ENCODE measurements at places on chromosomes 5 and 9. TPM values are rescaled to one million over a fixed set of nuclear protein-coding genes. Genes with fewer than 3 reads are reported as not detected.

GRCh38 chr5:83817591-83817990, 96.9 kb upstream of the HAPLN1 start:
- no peak for DNase-seq

- no peak for DNase-seq
Observed at GRCh38 chr5:39361306-39361705, 3.0 kb downstream of the C9 start.

DNA sequence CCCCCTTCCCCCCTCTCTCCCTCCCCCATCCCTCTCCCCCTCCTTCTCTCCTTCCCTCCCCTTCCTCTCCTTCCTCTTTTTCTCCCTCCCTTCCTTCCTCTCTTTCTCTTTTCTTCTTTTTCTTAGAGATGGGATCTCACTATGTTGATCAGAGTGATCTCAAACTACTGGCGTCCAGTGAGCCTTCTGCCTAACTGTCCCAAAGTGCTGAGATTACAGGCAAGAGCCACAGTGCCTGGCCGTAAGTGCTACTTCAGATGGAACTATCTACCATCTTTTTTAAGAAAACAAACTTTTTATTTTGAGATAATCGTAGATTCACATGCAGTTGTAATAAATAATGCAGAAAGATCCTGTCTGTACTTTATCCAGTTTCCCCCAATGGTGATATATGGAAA, 6.3 kb downstream of the RCL1 start:
- DNase-seq: no peak

GRCh38 chr5:103228588-103228987, 30.0 kb upstream of the MACIR start:
- no peak for DNase-seq

GRCh38 chr9:124439086-124439485, 11.2 kb upstream of the ADGRD2 start:
- DNase-seq: no peak

DNA sequence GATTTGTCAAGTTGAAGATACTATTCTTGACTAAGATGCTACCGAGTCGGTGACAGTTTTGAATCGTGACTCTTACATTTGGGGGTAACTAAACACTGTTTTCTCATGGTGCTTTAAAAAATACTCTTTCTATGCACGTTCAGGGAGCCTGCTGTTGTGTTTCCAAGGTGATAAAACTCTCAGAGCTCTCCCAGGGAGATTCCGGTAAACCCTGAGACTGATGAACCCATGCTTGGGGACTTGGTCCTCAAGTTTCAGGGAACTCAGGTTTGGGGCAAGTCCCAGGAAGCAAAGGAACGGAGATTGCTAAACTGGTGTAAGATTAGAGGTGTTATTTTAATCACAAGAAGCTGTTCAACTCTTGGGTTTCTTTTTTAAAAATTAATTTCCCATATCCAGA, 1.4 kb downstream of the GDA start:
- no peak for DNase-seq

DNA sequence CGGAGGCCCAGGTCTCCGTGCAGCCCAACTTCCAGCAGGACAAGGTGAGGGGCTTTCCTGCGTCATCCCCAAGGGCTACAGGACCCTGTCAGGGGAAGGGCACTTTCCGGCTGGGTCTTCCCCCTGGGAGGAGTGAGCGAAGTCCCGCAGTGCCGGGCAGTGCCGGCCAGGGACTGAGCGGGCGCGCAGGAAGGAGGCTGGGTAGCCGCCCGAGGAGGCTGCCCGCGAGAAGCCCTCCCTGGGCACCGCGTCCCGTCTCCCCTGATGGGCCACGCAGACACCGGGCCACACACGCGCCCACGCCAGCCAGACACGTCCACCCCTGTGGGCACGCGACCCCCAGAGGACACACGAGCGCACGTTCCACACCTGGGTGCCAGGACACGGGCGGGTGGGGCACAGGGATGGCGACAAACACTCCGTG, 357 bp downstream of the PTGDS start:
- DNase-seq: no peak

- no peak for DNase-seq
Observed at GRCh38 chr9:25964239-25964638, 286.0 kb upstream of the TUSC1 start.

DNA sequence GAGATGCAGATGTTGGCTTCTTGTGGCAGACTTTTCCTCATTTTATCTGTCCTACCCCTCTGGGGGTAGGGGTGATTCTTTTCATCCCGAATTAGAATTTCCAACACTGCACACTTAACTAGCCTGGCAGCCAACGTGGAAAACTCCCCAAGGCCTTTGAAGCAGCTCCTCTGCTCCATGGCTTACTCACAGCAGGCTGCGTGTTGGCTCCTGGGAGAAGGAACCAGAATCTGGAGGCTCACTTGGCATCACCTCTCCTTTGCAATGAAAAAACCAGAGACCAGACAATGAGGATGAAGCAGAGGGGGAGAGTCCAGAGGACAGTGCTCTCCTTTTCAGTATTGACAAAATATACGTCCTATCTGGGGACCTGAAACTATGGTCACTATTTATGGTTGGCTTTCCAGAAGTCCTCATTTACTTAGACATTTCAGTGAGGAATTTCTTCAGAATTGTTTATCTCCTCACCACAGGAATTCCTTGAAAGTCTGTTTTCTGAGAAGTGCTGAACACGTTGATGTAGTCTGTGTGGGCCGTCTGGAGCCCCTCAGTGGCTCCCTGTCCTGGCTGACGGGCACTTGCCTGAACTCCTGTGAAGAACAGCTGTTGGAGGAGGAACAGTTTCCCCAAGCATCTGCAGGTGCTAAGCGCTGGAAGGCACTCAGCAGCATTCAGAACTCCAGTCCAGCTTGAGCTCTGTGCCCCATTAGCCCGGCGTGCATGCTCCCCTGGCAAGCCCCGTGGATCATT, 231.3 kb downstream of the RFK start:
- DNase-seq: no peak

DNA sequence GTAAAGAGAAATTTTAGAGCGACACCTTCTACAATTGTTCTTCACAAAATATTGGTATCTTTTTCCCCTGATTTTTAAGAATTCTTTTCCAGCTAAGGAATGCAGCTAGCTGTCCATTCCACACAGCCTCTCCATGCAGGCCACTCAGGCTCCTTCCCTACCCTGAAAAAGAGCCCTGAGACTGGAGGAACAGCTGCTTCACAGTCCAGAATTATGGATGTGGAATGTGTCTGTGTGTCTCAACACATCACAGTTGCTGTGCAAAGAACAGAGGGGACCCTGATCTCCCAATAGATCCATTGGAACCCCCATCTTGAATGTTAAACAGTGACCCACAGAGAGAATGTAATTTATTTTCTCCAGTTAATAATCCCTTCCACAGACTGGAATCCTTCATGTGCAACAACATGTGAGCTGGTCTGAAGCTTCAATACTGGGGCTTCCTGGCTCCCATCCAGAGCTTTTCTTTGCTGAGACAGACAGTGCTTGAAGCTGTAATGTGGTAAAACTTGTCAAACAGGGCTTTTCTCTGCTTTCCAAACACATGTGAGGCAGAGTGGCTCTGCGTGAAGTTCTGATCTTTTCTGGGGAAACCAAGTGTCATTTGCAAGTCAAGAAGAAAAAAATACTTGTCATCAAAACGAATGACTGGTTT, 53.3 kb upstream of the SMC5 start:
- DNase-seq: no peak

GRCh38 chr9:76112151-76112550, 221.7 kb downstream of the PCSK5 start:
- DNase-seq: no peak

DNA sequence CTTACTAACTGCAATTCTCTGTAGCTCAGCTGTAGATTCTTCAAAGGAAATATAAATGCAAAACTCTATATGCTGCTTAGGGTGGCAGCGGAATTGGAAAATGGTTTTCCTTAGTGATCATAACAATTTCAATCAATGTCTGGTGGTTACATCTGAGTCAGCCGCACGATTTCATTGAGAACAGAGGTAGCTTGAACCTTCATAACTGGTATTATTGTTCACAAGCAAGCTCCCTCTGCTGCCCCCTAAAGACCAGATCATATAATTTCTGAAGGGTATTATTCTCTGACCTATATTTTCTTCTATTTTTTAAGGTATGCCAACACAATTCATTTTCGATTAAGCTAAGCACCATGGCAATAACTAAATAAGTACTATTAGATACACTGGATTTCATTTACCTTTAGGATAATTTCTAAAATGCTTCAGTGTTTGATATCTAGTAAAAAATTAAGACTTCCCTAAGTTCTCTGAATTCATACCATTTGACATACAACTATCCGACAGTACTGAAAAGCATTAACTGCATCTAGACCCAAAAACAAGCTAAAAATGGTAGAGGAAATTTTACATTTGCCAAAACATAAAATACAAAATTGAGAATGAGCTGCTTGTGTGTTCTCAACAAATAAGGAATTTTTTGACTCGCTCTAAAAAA, 181.1 kb upstream of the SPEF2 start:
- no peak for DNase-seq

DNA sequence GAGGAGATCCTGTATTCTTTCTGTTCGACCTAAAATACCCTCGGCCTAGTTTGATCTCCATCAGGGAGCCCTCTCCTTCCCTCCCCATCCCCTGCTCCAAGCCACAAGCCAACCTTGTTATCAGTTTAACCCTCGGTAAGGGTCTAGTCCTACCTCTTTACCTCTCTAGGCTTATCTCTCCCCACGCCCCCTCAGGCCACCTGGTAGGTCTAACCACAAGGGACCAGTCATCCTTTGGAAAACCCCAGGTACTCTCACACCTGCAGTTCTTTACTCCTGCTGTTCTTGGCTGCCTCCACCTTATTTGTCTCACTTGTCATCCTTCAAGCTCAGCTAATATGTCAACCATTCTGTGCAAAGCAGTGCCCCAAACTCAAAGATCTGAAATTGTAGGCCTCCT, 78.7 kb downstream of the RAD23B start:
- DNase-seq: no peak

DNA sequence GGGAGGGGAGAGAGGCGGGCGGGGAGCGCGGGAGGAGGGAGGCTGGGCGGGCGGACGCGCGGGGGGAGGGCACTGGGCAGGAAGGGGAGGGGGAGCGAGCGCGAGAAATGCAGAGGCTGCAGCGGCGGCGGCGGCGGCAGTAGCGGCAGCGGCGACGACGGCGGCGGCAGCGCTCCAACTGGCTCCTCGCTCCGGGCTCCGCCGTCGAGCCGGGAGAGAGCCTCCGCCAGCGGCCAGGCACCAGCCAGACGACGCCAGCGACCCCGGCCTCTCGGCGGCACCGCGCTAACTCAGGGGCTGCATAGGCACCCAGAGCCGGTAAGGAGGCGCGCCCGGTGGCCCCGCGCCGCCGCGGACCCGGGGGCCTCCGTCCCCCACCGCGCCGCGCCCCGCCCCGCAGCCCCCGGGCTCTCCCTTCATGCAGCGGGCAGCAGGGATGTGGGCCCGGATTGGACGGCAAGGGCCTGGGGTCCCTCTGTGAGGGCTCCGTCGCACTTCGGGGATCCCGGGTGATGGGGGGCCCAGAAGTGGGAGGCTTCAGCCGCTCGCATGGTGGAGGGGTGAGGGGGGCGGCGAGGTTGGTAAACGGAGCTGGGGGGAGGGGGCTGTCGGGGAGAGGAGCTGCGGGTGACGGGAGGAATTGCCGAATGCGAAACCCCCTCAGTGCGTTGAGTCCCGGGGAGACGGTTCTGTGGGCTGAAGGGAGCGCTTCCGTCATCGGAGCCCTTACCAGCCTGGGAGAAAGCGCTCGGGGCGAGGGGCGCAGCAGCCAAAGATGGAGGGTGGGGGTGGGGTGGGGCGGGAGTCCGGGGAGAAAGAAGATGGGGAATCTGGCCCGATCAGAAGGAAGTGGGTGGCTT, at the start of gene BASP1:
TSS of gene BASP1 (plus strand) at position 139 of the 860 bp plus-strand sequence. CDS start 57,586 bp downstream, outside the sequence.
- DNase-seq: peak; percentile 73

DNA sequence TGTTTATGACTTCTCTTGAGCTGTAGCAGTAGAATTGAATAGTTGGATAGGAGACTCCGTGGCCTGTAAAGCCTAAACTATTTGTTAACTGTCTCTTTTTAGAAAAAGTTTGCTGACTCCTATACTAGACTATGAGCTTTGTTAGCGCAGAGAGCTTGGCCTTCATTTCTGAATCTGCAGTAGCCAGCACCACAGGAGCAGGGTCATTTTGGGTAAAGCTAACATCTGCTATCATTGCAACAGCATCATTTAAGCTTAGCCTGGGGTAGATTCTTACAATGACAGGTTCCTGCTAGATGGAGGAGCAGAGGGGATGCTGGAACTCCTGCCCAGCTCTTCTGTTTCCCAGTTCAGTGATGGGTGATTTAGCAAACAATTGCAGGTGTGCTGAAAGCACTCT, 133.7 kb upstream of the ASTN2 start:
- no peak for DNase-seq

- no peak for DNase-seq
Observed at GRCh38 chr9:3969590-3970260, 330.1 kb downstream of the GLIS3 start.

DNA sequence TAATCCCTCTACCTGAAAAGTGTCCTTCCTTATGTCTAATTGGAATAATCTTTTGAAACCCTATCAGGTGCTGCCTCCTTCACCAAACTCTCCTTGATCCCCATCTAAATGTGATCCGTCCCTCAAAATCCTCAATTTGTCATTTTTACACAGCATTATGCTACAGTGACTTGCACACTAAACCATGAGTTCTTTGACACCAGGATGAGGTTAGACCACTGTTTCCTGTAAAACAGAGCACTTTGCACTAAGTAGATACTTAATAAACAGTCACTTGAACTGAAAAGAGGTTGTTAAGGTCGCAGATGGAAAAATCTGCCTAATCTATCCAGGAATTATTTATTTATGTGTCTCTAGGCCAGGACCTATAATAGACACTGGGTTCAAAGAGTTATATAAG, 44.2 kb upstream of the TLX3 start:
- no peak for DNase-seq

- DNase-seq: no peak
Observed at GRCh38 chr9:26802921-26803320, 89.7 kb downstream of the CAAP1 start.

DNA sequence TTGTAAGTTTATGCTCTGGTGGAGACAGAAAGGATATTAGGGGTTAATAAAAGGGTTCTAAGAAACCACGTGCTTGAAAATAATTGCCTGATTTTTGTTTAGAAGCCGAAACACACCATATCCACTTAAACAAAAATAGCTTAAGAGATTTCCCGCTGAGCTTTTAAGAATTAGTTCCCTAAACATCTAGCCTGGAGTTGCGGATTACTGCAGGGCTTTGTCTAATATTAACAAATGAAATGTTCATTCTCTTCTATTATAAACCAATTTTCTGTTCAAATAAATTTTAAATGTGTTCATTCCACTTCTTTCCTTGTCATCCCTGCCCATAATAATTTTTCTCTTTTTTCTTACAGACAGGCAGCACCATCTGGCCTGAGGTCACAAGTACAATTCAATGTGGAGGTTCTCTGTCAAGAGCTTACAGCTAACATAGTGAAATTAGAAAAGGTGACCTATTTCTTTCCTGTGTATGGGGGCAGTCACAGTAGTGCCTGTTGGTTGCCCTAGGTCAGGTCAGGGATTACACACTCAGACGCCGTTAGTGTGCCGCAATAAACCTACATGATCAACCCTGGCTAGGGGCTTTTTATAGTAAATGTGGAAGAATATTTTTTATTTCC, 65.3 kb downstream of the GRAMD2B start:
- DNase-seq: no peak

Gene ALDH1A1
- total RNA-seq: 20.7 TPM

Gene ANKDD1B
- total RNA-seq: 0.27 TPM

Gene TAS2R1
- total RNA-seq: not detected

Gene DNAH5
- total RNA-seq: 0.14 TPM

Gene NR3C1
- 44.9 TPM for total RNA-seq

Gene LCN6
- total RNA-seq: 14.6 TPM

Measured in left ventricle myocardium inferior (tissue), 1 donor.